Activated CD4-positive, alpha-beta T cell treated with anti-CD3 and anti-CD28 coated beads, Interleukin-2, amount 50 U/mL, for 24 hours (primary cell): ENCODE measurements at places on chromosomes 2 and 18.

- no peak for DNase-seq
Measured at GRCh38 chr18:2714140-2714539, 58.6 kb downstream of the SMCHD1 start.

DNA sequence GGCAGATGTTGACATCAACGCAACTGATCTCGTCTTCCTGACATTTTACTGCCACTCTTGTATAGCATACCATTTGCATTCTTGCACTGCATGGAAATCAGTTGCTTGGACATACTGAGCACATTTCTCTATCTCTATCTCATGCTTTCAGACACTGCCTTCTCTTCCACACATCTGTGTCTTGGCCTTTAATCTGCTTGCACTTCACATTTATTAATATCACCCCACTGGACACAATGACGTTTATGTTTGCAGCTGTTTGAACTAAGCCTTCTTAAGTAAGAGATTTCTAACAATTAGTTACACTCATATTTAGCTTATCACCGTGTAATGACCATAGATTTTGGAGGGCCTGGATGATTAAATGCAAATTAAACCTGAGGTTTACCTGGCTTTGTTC lies 229.8 kb upstream of the CDH19 start:
- no peak for DNase-seq

DNA sequence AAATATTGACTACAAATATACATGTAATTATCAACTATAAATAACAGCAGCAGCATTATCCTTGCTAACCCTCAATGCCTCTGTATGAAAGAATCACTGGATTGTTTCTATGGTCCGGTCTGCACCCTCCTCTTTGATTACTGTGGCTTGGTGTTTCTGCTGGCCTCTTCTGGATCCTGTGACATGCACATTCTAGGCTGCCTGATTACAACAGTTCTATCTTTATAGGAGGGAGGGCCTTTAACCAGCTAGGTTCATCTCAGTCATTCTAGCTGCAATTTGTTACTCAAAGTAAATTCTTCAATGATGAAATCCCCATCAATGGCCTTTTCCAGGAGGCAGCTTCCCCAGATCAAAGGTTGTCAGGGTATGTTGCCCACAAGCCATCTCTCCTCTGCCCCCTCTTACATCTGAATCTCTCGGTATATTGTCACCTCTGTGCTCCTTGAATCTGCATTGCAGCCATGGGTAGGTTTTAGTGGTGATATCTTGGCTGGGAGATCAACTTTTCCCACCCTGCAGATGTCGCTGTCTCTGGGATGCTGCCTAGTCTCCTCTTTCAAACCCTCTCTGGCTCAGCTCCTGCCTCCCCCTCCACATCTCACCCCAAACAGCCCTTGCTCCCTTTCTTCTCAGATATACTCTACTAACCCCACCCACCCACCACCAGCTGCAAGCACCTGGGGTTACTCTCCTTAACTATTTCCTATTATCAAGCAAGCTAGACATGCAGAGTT lies 106.2 kb upstream of the BZW1 start:
- DNase-seq: no peak

GRCh38 chr2:110751642-110752041 lies 19.3 kb downstream of the ACOXL start:
- no peak for DNase-seq

DNA sequence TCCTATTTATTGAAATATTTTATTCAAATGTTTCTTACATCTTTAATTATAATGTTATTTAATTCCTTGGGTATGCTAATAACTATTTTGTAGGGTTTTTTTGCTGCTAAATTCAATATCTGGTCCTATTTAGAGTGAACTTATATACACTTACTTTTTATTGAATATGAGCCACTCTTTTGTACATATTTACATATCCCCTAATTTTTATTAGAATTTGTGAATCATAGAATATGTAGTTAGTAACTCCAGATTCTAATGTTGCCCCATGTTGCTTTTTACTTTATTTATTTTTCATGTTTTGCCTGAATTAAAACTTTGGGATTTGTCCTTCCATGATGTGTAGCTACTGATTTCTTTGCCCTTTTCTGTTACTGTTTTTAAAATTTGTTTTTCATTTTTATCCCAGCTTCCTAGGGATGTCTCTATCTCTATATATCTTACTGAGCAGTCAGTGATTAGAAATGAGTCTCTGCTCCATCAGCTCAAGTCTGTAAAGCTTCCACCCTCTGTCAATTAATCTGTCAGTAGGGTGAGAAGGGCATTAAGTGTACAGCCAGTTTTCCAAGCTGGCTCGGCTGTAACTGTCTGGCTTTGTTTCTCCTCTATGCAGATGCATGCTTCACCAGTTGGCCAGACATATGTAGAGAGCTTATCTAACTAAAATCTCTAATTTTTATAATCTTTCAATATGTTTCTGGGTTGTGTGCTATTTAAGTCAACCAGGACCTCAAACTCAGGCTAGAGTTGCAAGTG lies 256.9 kb downstream of the CDH19 start:
- DNase-seq: no peak

DNA sequence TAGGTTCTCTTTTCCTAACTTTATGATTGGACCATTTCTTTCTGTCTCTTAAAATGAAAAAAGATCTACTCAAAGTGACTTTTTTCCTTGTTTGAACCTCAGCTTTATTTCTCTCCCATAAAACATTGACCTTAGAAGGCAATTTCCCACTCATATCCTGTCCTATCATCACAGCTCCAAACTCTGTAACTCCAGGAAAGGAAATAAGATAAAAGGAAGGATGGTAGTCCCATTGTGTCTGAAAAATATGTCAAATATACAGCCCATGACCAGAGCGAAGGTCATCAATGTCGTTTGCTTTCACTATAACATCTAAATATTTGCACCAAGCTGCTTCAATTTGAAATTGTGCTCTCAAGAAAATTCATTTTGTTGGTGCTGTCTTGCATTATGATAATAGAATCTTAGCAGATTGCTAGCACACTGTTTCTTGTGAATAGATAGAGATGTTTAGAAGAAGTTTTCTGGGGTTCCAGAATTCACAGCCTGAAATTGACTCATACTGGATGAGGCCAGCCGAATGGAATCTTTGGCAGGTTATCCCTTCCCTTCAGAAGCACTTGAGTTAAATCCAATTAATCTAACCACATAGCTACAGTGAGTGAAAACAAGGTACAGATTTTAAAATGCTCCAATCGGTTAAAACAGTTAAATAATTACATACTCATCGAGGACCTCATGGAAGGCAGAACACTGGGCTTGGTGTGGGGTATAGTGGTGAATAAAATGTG lies 95.1 kb downstream of the CRIM1 start:
- DNase-seq: no peak

DNA sequence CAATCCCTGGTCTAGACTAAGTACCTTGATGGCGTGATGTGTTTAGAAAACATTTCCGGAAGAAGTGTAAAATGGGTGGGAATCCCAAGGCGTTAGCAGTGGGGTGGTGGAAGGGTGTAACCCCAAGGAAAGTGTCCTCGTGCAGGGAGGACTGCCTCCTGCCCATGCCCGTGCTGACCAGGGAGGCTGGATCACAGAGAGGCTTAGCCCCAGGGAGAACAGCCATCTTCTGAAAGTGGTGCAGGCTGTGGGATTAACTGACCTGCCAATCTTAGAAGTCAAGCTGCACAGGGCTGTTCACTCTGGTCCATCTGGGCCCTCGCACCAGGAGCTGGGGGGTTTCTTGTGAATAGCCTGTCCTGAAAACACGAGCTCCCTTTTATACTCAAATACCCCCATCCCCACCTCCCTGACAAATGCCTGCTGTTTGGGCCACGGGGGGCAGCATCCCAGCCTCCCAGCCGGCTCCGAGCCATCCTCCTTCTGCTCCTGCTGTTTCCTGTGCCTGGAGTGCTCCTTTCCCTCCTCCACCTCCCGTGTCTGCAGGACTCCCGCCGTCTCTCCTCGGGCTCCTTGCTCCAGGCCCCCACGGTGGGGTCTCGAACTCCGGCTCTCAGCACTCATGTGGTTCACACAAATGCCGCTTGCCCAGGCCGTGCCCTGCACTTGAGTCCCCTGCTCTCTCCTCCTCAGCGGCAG lies 52.1 kb upstream of the PXDN start:
- DNase-seq: no peak
